ENCODE measurements at places on chromosomes 5 and 9.

DNA sequence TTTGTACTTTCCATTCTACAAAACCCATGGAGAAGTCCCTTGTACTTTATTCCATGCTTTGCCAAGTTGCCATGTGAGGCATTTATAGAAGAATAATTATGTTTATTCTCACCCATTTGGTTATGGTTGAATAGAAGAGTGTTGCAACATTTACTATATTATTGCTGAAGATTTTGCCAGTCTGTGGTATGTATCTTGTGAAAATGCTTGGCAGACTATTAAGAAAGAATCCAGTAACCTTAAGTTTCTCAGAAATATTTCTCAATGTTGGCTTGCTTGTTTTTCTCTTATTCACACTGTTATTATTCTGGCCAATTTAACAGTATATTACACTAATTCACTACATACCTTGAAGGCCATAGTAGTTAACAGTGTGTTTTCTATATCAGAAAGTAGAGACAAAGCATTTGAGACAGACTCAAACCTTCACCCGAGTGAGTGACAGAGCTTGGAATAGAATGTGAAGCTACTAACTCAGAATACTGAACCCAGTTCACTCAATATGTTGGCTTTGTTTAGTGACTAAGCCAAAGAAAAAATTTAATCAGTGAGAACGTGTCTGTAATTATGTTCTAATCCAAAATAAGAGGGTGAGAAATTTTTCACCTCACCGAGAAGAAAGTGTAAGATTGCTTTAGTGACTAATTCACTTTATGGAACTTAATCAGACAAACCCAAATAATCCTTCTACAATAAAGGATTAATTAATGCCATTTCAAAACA is 184.4 kb downstream of the CWC27 start:
- no peak for DNase-seq

GRCh38 chr9:31873722-31874121 is 510.7 kb upstream of the ACO1 start:
- DNase-seq, result no peak

GRCh38 chr9:132644251-132644650 is 25.5 kb downstream of the DDX31 start:
- DNase-seq, result no peak

DNA sequence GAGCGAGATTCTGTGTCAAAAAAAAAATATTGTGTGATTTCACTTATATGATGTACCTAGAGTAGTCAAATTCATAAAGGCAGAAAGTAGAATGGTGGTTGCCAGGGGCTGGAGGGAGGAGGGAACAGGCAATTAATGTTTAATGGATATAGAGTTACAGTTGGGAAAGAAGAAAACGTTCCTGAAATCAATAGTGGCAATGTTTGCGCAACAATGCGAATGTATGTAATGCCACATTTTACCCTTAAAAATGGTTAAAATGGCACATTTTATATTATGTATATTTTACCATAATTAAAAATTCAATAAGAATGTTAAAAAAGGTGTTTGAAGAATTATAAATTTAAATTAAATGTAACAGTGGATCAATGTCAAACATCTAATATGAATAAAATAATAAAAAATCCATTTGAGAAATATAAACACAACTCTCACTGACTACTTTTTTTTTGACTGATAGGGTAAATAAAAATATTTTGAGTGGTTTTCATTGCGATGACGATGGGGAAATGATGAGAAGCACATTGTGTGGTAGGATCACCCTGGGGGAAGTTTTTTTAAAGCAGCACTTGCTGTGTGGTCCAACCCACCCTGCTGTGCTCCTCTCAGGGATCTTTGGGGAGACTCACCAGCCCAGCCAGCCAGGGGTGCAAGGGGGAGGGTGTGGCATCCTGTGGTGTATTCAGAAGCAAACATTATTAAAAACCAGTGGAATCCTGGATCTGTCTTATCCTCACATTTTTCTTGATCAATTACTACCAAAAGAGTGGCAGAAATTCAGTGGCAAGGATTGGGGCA is 4.3 kb downstream of the FYB1 start:
- no peak for DNase-seq

DNA sequence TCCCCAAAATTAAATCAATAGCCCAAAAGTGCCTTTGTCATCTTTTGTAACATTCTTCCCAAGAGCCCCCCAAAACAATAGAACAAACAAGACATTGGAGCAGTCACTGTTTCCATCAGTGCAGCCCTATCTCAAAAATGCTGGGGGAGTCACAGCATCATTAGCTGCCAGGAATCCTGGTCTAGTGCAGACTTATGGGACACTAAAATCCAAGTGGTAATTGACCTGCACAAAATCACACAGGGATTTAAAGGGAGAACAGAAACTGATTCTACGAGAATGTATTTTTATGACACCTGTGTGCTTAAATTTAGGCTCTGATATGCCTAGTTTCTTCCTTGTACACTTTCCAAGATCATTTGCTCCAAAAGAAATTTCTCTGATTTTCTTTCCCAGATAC is 172.9 kb downstream of the GLIS3 start:
- DNase-seq, result no peak

DNA sequence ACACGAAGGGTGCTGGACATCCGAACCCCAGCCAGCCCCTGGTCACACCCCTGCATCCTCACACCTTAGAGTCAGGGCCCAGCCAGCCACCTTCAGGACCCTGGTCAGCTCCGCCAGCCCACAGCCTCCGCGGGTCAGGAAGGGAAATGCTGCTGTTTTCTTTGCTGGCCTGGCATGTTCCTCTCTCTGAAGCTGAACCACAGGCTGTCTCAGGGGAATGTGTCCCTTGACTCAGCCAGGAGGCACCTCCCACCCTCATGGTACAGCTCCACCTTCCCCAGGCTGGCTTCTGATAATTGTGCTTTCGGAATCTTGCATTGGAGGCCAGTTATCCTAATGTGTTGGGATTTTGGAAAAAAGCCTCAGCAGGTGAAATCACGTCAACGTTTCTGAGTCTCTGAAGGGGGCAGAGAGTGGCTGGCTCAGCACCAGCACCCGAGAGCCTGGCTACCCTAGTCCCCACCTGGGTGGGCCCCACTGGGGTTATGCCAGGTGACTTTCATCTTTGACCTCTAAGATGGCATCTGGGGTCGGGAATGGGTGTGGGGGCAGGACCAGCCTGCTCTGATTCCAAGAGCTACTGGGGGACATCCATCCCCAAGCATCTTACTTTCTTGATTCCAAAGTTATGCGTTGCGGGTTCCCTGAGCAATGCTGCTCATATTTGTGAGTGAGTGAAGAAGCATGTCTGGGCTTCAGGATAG is 9.8 kb upstream of the OLFM1 start:
- no peak for DNase-seq

DNA sequence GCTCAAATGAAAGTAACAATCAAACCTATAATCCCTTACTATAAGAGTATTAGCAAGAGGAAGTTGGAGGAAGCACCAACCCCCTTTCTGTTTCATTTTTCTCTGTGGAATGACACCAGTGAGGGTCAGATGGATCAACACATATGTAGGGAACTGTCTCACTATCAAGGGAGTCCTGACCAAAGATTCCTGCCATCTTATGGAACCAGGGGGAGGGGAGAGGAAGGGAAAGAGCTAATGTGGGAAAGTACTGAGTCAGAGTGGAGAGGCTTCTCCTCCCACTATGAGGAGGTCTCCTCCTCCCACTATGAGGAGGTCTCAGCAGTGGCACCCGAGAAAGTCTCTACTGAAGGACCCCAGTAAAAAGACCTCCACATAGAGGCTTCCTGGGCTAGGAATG is 73.3 kb upstream of the PCSK1 start:
- no peak for DNase-seq

GRCh38 chr5:149961957-149962409 is 1.4 kb downstream of the SLC26A2 start:
- DNase-seq, result peak; percentile 26

DNA sequence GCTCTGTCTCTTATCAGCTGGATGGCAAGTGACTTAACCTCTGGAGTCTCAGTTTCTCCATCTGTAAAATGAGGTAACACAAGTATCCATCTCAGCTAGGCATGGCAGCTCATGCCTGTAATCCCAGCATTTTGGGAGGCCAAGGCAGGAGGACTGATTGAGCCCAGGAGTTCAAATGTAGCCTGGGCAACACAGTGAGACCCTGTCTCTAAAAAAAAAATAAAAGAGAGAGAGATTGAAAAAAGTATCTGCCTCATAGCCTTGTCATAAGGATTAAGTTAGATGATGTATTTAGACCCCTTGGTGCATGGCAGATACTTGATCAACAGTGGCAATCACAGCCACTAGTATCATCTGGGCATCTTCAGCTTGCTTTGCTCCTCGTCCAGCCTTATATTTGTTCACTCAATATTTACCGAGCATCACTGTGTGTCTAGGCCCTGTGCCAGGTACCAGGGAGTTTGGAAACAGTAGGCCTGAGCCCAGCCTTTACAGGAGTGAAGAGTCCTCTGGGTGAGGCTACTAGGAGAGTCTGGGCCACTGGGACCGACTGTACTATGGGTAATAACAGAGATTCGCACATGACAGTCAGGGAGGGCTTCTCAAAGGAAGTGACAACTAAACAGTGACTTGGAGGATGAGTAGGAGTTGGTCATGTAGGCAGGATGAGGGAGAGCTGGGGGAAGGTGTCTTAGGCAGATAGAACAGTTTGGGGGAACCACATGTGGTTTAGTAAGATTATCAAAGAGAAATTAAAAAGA is 34.2 kb downstream of the CORO2A start:
- DNase-seq, result no peak

GRCh38 chr5:141412854-141413539 is at the start of gene PCDHGA10:
Gene PCDHGA10, plus strand, starts transcription at chr5:141412987. Its CDS starts 189 bp downstream, at chr5:141413176.
- peak; percentile 65 for DNase-seq
